ENCODE measurements at places on chromosomes 2 and 18.

DNA sequence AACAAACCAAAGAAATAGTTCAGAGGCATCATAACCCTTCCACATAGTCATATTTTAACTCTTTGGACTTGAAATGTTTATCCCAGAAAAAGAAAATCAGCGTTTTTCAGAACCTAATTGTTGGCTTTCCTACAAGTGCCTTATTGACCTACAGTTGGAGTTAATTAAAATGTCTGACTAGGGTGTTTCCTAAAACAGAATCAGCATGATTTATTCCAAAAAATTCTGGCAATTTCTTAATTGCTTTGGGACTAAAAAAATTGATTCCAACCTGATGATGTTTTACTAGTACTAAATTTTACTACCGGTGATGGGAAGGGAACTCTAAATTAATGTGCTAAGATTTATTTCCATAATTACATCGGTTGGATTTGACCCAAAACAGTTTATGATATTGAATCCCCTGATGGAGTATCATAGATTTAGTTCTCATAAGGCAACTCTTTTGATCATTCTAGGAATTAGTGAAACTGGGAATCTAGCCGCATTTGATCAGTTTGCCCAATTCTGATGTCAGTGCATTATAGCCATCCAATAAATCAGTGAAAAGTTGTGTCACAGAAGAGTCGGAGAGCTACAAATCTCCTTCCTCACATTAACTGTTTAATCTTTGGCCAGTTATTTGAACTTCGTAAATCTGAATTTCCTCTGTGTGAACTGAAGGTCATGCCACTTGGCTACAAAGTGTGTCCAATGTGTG, 134.3 kb upstream of the DSEL start:
- DNase-seq = no peak

DNA sequence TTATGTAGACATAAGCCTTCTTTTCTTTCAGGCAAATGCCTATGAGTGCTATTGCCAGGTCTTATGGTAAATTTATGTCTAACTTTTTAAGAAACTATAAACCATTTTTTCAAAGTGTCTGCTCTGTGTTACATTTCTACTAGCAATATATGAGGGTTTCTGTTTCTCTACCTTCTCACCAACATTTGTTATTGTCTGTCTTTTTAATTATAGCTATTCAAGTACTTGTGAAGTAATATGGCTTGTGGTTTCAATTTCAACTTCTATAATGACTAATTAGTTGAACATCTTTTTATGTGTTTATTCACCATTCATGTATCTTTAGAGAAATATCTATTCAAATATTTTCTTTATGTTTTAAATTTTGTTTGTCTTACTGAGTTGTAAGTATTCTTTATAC, 213.1 kb upstream of the MC4R start:
- DNase-seq = no peak

DNA sequence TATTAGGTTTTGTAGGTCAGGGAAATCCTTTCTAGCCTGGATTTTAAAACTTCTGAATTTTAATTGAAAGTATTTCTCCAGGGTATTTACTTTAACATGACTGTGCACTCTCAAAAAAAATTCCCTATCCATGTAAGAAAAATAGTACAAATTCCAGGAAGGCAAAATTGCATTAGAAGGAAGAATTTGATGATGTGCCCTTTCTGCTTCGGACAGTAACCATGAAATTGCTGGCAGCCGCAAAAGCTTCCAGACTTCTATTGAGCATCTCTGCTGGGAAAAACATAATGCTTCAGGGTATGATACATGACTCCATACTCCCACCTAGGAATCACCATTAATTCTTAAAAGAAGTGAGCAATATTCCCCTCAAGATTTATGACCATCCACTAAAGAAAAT, 17.2 kb upstream of the KLF7 start:
- peak; percentile 75 for DNase-seq

DNA sequence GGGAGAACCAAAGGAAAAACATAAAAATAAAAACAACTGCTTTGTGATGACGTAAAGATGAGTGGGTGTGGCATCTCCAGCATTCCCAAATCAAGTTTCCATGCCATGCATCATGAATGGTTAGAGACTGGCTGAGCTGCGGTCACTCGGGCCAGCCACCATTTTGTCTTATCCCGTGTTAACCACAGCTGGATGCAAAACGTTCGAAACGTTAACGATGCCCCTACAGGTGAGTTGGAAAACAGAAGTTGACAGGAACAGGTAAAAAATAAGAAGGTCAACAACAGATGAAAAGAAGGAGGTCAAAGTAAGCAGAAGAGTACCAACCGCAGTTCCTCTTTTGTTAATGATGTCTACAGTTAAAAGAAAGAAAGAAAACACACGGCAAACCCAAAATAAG, 411.1 kb downstream of the NRXN1 start:
- no peak for DNase-seq

- DNase-seq = no peak
Measured at GRCh38 chr2:161283926-161284325, 24.3 kb upstream of the PSMD14 start.

- no peak for DNase-seq
Measured at GRCh38 chr18:54269893-54270844, 852 bp downstream of the POLI start.

DNA sequence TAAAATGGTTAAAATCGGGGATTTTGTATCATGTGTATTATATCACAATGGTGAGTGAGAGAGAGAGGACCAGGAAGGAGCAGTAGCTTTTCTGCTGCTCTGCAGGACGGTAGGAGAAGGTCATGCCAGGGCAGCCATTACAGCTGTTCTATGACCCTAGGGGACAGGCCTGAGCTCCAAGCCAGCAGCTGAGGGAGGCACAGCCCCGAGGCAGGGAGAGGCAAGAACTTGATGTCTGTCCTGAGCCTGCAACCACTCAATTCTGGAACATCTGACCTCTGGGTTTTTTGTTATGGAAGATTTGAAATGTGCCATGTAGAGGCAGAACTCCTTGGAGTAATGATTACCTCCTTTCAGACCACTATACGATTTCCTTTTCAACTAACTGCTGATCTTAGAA, 135.8 kb upstream of the SH3BP4 start:
- no peak for DNase-seq

- DNase-seq = no peak
Measured at GRCh38 chr18:44828080-44828479, 147.4 kb downstream of the SETBP1 start.

- DNase-seq = no peak
Measured at GRCh38 chr18:74579496-74580065, 18.1 kb upstream of the ZNF407 start.

GRCh38 chr18:10923141-10923540, 226.2 kb downstream of the PIEZO2 start:
- DNase-seq = no peak

DNA sequence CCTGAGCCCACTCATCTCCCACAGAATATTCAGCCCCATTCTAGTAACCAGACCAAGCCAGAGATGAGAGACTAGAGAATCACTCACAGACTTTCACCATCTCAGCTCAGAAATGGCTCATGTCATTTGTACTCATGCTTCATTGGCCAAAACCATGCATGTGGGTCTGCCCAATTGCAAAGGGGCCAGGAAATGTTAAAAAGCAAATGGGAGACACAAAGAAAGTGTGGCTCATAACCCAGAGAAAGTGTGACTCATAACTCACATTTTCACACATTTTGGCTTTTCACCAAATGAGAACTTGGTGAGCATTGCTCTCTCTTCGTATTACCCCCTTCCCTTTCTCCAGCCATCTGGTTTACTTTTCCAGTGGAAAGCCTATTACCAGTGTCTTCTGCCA, 66.2 kb downstream of the MDH1 start:
- no peak for DNase-seq

DNA sequence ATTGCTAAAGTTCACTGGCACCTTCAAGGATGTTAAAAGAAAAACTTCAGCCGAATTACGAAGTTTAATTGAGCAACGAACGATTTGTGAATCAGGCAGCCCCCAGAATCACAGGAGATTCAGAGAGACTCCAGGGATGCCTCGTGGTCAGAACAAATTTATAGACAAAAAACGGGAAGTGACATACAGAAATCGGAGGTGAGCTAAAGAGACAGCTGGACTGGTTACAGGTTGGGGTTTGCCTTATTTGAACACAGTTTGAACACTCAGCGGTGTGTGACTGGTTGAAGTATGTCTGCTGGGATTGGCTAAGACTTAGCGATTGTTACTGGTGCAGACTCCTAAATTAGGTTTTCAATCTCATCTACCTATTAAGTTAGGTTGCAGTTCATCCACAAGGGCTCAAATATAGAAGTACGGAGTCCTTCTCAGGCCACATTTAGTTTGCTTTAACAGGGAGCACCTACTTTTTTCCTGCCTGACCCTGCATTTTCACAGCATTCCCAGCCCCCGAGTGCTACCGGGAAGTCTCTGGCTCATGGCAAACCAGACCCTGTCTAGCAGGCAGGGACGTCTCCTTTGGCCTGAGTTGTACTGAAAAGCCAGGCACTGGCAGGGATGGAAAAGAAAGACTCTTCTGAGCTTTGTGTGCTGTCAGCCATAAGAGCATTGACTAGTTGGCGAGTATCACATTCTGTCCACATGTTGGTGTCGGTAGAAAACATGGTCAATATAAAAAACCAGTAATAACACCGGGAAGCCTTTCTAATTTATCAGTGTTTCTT, 41.1 kb downstream of the CDCA7 start:
- no peak for DNase-seq

- no peak for DNase-seq
Measured at GRCh38 chr2:167100506-167100905, 212.2 kb downstream of the XIRP2 start.

DNA sequence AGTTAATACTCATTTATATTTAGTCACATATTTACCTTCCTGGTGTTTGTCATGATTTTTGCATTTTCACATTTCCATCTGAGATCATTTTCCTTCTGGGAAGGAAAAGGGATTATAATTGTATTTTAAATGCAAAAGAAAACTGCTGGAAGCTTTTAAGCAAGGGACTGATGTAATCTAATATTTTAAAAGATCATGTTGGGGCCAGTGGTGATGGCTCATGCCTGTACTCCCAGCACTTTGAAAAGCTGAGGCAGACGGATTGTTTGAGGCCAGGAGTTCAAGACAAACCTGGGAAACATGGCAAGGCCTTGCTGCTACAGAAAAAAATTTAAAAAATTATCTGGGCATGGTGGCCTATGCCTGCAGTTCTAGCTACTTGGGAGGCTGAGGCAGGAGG, 149.0 kb downstream of the MIB1 start:
- no peak for DNase-seq

- no peak for DNase-seq
Measured at GRCh38 chr2:58533376-58533775, 292.3 kb upstream of the FANCL start.

DNA sequence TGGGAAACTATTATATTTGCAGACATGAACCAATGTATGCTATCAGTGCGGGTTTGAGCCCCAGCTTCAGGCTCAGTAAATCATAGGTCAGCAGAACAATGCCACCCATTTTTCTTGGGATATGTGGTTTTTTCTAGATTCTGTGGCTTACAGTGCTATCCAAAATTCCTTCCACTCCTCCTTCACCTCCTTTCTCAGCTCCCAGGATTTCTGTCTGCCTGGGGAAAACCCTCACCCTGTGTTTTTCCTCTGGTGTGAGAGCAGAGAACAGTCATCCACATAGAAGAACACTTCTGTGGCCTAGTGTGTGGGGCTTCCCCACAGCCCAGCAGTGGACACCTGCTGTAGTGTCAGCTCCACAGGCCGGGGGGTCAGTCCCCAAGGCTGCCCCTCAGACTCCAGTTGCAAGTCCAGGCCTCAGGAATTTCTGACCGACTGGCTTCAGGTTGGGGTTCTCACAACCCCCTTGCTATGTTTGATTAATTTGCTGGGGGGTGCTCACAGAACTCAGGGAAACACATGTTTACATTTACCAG, 238.2 kb downstream of the LDLRAD4 start:
- DNase-seq = no peak

DNA sequence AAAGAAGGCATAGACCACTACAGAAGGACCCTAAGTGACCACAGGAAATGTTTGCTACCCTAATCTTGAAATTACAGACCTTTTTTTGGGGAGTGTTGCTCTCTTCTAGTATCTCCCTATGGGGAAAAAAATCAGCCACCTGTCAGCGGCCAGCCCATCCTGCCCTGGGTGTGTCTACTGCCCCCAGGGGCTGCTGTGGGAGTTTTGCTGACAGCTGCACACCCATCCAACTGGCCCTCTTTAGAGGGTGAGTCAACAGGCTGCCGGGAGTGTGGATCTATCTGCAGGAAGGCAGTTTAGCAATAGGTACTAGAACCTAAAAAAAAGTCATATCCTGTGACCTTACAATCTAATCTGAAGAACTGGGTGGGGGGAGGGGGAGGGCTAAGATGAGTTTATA, 796 bp upstream of the DYSF start:
- DNase-seq = no peak

GRCh38 chr2:26251893-26252292, 7.2 kb downstream of the HADHB start:
- DNase-seq = no peak

GRCh38 chr2:1975060-1975459, 230.7 kb upstream of the PXDN start:
- DNase-seq = no peak

- no peak for DNase-seq
Measured at GRCh38 chr2:200442471-200442870, 67.4 kb downstream of the KCTD18 start.

DNA sequence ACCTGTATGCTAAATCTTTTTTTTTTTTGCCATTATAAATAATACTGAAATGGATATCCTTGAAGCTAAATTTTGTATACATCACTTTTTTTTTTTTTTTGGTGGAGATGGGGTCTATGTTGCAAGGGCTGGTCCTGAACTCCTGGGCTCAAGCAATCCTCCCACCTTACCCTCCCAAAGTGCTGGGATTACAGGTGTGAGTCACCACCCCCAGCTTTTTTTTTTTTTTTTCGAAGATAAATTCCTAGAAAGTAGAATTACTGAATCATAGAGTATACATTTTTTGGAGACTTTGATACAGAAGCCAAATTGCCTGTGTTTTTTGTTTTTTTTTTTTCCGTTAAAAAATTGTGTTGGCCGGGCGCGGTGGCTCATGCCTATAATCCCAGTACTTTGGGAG, 51.0 kb upstream of the MCFD2 start:
- DNase-seq = no peak

- DNase-seq = no peak
Measured at GRCh38 chr2:55743583-55743982, 49.9 kb upstream of the PNPT1 start.

DNA sequence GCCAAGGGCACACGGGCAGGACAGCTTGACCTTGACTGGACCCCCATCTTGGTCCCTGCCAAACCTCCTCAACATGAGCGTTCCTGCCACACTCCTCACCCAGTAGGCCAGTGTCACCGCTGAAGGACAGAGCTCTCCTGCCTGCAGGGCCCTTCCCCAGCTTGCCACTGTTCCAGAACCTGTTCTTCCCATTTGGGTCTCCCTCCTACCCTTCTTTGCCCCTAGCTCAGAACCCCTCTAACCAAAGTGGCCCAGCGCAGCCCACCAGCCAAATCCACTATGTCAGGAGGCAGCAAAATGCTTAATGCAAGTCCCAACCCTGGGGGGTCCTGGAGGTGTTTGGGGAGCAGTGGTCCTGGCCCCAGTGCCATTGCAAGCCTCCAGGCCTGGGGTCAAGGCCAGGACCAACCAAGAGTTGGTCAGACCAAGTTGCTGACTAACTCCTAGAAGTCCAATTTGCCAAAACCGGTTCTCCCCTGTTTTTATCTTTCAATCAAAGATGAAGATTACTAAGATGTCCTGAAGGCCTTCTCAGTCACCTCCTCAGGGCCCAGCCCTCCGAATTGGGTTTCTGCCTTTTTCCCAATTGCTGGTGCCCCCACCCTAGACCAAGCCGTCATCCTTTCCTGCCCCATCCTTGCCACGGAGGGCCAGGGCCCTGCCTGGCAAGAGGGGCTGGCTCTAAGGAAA, 4.5 kb upstream of the ASPRV1 start:
- no peak for DNase-seq

- peak; percentile 65 for DNase-seq
Measured at GRCh38 chr2:234245945-234246344, 195.4 kb downstream of the SPP2 start.

Data from amniotic stem cell (primary cell).